CD4-positive, alpha-beta T cell treated with Interleukin-17A for 1 hour (primary cell): ENCODE measurements at places on chromosomes 3 and 15.

DNA sequence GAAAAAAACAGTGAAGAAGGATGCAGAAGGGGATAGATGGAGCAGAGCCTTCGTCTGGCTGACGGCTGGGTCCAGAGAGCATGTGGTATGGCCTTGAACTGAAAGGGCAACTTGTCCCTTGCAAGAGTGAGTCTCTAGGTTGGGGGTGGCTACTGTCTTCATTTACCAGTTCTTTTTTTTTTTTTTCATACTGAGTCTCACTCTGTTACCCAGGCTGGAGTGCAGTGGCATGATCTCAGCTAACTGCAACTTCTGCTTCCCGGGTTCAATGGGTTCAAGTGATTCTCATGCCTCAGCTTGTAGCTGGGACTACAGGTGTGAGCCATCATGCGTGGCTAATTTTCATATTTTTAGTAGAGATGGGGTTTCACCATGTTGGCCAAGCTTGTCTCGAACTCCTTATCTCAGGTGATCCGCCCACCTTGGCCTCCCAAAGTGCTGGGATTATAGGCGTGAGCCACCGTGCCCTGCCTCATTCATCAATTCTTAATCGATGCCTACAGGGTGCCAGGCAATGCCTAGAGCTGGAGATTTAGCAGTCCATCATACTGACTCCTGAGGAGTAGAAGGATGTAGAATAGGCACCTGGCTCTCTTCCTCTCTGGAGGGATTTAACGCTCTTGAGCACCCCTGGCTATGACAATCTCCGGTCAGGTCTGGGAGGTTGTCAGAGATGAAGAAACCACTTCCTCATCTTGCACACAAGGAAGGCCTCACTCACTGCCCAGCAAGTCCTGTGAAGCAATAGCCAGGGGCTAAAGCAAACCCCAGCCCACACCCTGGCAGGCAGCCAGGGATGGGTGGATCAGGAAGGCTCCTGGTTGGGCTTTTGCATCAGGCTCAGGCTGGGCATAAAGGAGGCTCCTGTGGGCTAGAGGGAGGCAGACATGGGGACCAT lies at the start of gene CAMP:
Gene CAMP, plus strand, starts transcription at position 880 of the 898 bp plus-strand sequence. Its CDS starts 17 bp downstream, at position 897.
- peak; percentile 25 for DNase-seq

GRCh38 chr3:38687321-38687720 lies 37.8 kb upstream of the SCN5A start:
- DNase-seq = no peak

DNA sequence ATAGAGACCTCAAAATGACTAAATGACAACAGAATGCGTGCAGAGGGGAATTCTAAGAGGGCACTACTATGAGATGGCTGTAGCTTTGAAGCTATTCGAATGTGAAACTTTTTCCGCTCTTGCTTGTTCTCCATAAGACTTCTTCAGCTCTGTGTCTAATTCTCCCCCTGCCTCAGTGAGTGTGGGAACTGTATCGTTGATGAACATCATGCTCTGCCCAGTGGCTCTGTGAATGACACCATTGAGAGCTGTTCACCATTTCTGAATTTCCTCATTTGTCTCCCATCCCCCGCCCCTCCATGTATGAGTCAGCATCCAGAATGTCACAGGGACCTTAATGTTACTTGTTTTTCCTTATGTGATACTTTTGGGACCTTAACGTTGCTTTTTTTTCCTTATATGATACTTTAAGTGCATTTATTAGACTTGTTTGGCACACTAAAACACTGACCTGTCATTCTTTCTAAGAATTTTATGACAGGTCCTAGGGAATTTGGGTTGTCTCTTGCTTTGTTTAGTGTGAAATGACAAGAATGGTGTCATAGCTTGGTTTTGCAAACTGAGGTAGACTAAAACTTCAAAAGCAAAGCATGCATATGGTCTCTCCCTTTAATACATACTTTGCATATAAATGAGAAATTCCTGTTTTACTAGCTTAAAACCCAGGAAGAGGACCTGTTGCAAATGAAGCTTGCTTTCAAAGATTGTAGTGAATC lies 99.6 kb downstream of the FNDC3B start:
- DNase-seq = peak; percentile 31

- no peak for DNase-seq
Measured at GRCh38 chr15:29008846-29009245, 123.1 kb downstream of the APBA2 start.
